ENCODE measurements at places on chromosomes 7 and 10.

- H3K4me3 ChIP-seq = no peak overlapping the region
- H3K4me1 ChIP-seq = no peaks in the 10 kb centered on the region
- H3K36me3 ChIP-seq = no peaks in the 10 kb centered on the region
- H3K27ac ChIP-seq = no peak overlapping the region
- no peaks in the 10 kb centered on the region for H3K27me3 ChIP-seq
Observed at GRCh38 chr7:47570649-47571050, 11.3 kb downstream of the TNS3 start.

DNA sequence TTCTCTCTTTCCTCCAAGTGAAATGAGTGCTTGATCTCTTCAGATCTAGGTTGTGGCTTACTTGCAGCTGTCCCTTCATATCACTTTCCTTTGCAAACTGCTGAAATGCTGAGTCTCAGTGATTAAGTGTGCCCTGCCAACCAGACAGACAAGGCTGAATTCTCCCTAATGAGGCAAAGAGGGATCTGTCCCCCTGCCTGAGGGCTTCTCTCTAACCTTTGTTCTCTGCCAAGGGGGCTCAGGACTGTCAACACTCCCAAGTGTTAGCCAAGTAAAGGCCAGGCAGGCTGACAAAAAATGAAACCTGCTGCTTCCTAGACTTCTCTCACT, at the start of gene MSS51:
TSS of gene MSS51 (minus strand) at position 24 of the 330 bp plus-strand sequence. CDS start 5,277 bp downstream, outside the sequence.
- H3K27ac ChIP-seq = no peak within 1 kb of the TSS
- H3K27me3 ChIP-seq = no peaks in the 10 kb centered on the region
- H3K36me3 ChIP-seq = no peaks in the 10 kb centered on the region
- H3K4me1 ChIP-seq = no peaks in the 10 kb centered on the region
- no peak within 1 kb of the TSS for H3K4me3 ChIP-seq

DNA sequence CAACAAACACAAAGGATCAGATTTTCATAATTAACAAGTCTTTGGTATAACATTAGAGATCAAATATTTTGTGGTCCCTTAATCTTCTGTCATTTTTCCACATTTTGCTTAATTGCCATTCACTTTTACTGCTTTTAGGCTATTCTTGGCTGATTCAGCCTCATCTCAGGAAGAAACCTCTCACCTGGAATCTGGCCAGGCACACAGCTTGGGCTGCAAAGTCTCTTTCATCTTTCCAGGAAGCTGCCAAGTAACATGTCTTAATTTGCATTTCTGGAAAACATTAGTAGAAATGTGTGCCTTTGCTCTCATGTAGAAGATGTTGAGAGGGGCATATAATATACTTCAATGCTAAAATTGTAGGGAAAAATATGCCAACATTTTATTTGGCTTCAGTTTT, 174.2 kb upstream of the STEAP4 start:
- H3K4me3 ChIP-seq = no peak overlapping the region
- H3K27ac ChIP-seq = no peak overlapping the region
- H3K4me1 ChIP-seq = no peaks in the 10 kb centered on the region
- no peaks in the 10 kb centered on the region for H3K27me3 ChIP-seq
- DNase-seq = no peak
- no peaks in the 10 kb centered on the region for H3K36me3 ChIP-seq

DNA sequence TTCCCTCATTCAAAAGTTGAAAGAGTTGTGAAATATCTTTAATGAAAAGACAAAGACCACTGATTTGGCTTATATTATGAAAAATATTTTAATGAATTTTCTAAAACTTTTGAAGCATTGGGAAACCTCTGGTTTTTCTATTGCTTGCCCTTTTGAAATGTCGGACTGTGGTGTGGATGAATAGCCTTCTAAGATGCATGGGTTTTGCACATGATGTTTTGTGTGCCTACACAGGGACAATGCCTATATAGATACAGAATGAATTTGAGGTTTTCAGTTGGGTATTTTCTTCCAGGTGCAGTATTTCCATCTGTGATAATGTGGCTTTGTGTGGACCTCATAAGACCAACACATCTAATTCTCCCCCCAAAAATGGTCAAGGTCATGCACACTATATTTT, 1437.9 kb downstream of the REEP3 start:
- H3K27me3 ChIP-seq = no peaks in the 10 kb centered on the region
- no peaks in the 10 kb centered on the region for H3K4me1 ChIP-seq
- DNase-seq = no peak
- no peak overlapping the region for H3K27ac ChIP-seq
- no peaks in the 10 kb centered on the region for H3K36me3 ChIP-seq

DNA sequence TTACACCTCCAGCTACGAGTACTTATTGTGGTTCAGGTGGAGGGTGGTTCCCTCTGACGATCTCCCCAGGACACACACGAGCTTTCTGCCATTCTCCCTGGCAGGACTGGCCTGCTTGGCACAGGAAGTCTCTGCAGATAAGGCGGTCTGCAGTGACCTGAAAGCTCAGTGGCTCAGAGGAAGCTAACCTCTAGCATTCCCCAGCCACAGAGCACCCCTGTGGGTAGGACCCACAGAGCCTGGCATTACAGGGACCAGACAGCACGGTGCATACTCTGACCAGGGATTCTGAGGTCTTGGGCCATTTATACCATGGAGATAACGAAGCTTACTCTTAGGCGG, 1.9 kb upstream of the GPR146 start:
- H3K27ac ChIP-seq = no peak overlapping the region
- no peak for DNase-seq
- no peak overlapping the region for H3K4me3 ChIP-seq
- peaks cover 38% of the 10 kb centered on the region for H3K4me1 ChIP-seq

- no peak for DNase-seq
- H3K36me3 ChIP-seq = no peaks in the 10 kb centered on the region
- no peak overlapping the region for H3K4me3 ChIP-seq
- H3K27me3 ChIP-seq = no peaks in the 10 kb centered on the region
- H3K27ac ChIP-seq = no peak overlapping the region
Observed at GRCh38 chr7:65798111-65799075, 74.5 kb upstream of the VKORC1L1 start.

- no peaks in the 10 kb centered on the region for H3K27me3 ChIP-seq
- no peak overlapping the region for H3K27ac ChIP-seq
- H3K4me3 ChIP-seq = no peak overlapping the region
- H3K36me3 ChIP-seq = no peaks in the 10 kb centered on the region
- no peaks in the 10 kb centered on the region for H3K4me1 ChIP-seq
Observed at GRCh38 chr7:123397746-123398338, 136.6 kb downstream of the IQUB start.

GRCh38 chr7:93178213-93178612, 30.0 kb upstream of the SAMD9L start:
- DNase-seq = no peak
- no peaks in the 10 kb centered on the region for H3K27me3 ChIP-seq
- no peaks in the 10 kb centered on the region for H3K36me3 ChIP-seq

GRCh38 chr10:42421812-42422211, 216.6 kb downstream of the ZNF33B start:
- H3K27me3 ChIP-seq = no peaks in the 10 kb centered on the region
- H3K36me3 ChIP-seq = no peaks in the 10 kb centered on the region
- no peak overlapping the region for H3K4me3 ChIP-seq

GRCh38 chr7:41648501-41648900, 54.4 kb downstream of the INHBA start:
- no peaks in the 10 kb centered on the region for H3K4me1 ChIP-seq
- no peak overlapping the region for H3K27ac ChIP-seq
- no peak for DNase-seq
- H3K36me3 ChIP-seq = no peaks in the 10 kb centered on the region
- no peaks in the 10 kb centered on the region for H3K27me3 ChIP-seq
- no peak overlapping the region for H3K4me3 ChIP-seq

DNA sequence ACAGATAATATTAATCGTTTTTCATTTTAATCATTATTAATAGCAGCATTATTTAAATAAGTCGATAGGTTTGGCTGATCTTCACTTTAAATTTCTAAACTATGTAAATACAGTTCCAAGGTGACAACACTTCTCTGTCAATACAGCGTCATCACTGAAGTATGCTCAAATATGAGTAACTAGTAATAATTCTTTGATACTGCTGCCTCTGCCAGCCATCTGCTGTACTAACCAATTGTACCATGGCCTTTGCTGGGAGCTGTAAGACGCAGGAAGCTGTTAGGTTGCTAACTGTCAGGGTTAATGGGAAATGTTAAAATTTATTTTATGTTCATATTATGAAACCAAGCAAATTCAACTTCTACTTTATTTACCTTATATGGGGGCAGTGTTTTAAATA, 1650.5 kb upstream of the LRRTM3 start:
- DNase-seq = no peak
- H3K27ac ChIP-seq = no peak overlapping the region
- no peaks in the 10 kb centered on the region for H3K36me3 ChIP-seq
- no peaks in the 10 kb centered on the region for H3K4me1 ChIP-seq
- H3K27me3 ChIP-seq = no peaks in the 10 kb centered on the region

- no peak overlapping the region for H3K27ac ChIP-seq
- no peaks in the 10 kb centered on the region for H3K27me3 ChIP-seq
- H3K4me1 ChIP-seq = no peaks in the 10 kb centered on the region
- no peaks in the 10 kb centered on the region for H3K36me3 ChIP-seq
Observed at GRCh38 chr7:14271441-14271840, 282.0 kb upstream of the ETV1 start.

DNA sequence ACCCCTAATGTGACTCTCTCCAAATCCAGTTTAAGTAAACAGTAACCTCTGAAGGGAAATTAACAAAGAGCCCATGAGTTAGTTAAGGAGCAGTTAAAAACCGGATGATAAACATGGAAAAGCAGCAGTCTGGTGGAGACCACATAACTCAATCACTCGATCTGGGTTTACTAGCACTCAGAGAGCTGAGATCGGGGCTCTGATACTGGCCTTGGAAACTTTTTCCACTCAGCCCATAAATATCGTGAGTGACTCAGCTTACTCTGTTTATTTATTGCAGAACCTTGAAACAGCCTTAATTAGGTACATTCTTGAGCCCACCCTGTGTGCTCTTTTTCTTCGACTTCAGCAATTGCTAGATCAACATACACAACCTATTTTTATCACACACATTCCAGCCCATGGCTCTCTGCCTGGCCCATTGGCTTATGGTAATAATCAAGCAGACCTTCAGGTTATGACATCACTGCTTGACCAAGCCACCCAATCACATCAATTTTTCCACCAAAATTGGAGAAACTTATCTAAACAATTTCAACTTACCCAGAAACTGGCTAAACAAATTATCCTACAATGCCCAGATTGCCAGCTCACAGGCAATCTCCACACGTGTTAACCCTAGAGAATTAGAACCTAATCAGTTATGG, 82.2 kb upstream of the GPR22 start:
- no peak for DNase-seq
- no peaks in the 10 kb centered on the region for H3K27me3 ChIP-seq
- no peaks in the 10 kb centered on the region for H3K36me3 ChIP-seq
- no peak overlapping the region for H3K4me3 ChIP-seq
